Fibroblast of skin of left biceps (primary cell): ENCODE measurements at places on chromosomes 6 and 20.

- no peak for DNase-seq
Observed at GRCh38 chr20:45444050-45444449, 25.5 kb upstream of the WFDC2 start.

- DNase-seq, result no peak
Observed at GRCh38 chr6:152293404-152293803, 343.8 kb downstream of the SYNE1 start.

DNA sequence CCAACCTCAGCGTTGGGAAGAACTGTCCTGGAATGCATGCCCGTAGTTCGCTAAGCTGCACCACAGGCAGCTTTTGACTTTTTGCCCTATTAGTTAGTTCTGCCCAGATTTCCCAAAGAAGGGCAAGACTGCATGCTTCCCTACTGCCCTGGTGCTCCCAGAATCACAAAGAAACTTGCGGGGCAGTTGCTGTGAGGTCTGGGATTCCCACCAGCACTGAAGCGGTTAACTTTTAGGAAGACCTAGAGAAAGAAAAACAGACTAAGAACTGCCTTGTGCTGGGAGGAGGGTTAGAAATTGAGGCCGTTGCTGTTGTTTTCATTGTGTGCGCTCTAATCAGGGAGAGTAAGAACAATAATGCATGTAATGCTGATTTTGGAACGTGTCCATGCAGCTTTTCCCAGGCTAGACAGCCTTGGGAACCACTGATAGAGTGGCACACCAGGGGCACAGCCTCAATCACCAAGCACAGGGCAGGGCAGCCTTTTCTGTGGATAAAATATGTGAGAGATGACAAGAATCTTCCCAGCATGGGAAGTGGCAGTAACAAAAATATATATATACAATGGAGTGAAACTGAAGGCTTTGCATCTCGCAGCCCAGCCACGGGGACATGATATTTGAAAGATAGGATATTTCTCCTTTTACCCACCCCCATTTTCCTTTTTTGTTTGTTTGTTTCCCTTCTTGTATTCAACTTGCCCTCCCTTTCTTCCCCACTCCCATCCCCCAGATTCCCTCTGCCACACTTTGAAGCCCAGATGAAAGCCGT lies 137.7 kb upstream of the HEY2 start:
- DNase-seq, result no peak

GRCh38 chr6:99349171-99350141 lies at the start of gene FAXC:
Gene FAXC, minus strand, starts transcription at chr6:99349674. Its CDS starts 302 bp downstream, at chr6:99349372.
- no peak for DNase-seq

DNA sequence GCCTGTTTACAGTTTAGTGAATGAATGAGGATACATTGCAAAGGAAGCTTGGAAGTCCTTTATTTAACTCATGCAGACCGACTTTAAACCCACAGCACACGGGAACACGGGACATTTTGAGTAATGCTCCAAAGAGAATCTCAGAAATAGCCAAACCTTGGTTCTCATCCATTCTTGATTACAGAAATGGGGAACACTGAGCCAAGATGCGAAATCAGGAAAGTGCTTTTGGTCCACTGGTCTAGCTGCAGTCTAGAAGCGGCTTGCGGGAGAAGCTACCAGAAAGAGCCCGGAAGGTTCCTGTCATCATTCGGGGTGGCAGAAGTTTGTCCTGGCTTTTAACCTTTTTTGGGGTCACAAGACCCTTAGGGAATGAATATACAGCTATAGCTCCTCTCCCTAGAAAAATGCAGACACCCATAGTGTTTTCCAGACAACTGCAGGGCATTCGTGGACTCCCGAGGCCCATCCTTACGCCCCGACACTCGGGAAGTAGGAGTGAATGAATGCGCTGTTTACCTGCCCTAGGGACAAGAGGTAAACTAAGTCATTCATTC lies 475 bp upstream of the TMEM181 start:
- no peak for DNase-seq
